ENCODE measurements at places on chromosomes 4 and X. TPM values are rescaled to one million over a fixed set of nuclear protein-coding genes. Genes with fewer than 3 reads are reported as not detected.
A peak's percentile ranks its signal among the peaks of the same experiment; 100 is the strongest.

DNA sequence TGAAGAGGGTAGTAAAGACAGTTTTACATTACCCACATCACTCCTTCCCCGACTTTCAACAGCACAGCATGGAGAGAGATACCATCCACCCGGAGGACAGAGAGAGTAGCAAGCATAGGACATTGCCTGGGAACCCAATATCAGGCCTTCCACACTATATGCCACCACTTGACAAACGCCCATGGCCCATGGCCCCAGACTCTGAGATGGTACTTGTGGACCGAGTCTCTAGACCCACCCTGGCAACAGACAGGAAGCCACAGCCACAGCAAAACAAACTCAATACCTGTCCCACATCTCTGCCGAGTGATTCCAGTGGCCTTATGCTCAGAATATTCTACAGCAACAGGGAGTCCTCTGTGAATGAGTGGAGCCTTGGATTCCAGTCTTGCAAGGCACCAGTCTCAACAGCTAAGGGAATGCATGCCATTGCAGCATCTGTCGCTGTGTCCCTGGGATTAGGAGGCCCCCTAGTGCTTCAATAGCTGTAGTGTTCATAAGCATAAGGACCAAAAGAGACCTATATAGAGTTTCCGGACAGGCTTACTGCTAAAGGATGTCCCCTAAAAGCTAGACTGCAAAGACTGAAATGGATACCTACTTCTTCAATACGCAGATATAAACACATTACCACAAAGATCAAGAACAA is 14.7 kb upstream of the CT55 start:
- DNase-seq: peak; percentile 52

GRCh38 chrX:42577936-42578470 is 200.0 kb downstream of the PPP1R2C start:
- no peak for DNase-seq

Gene STPG2
- total RNA-seq: 0.18 TPM

- DNase-seq: peak; percentile 79
These were observed 197.2 kb downstream of the ARHGAP24 start for GRCh38 chr4:85672116-85672515.
